ENCODE measurements at places on chromosomes 11 and 22. TPM values are rescaled to one million over a fixed set of nuclear protein-coding genes. Genes with fewer than 3 reads are reported as not detected.

The PGA4 gene
- not detected for total RNA-seq

The OR5D16 gene
- not detected for total RNA-seq

The SMCO4 gene
- total RNA-seq, result 15.6 TPM

The NECTIN1 gene
- 4.1 TPM for total RNA-seq

The ASCC2 gene
- 28.3 TPM for total RNA-seq

The IFITM2 gene
- total RNA-seq, result 54.5 TPM

The C22orf42 gene
- not detected for total RNA-seq

- H3K27ac ChIP-seq, result no peak overlapping the region
- no peaks in the 10 kb centered on the region for H3K36me3 ChIP-seq
- H3K4me3 ChIP-seq, result no peak overlapping the region
- H3K27me3 ChIP-seq, result no peaks in the 10 kb centered on the region
- H3K4me1 ChIP-seq, result no peaks in the 10 kb centered on the region
- no peak for DNase-seq
These were observed 52.6 kb upstream of the CRYBB3 start for GRCh38 chr22:25146906-25147641.

- DNase-seq, result no peak
- H3K36me3 ChIP-seq, result no peaks in the 10 kb centered on the region
- H3K27me3 ChIP-seq, result no peaks in the 10 kb centered on the region
- H3K27ac ChIP-seq, result no peak overlapping the region
These were observed 36.1 kb downstream of the FLRT1 start for GRCh38 chr11:64071849-64072248.

- peak within 1 kb of the TSS; percentile 74 for H3K4me3 ChIP-seq
- H3K36me3 ChIP-seq, result peaks cover 5% of the 10 kb centered on the region
- peak; percentile 95 for DNase-seq
These were observed at the start of gene MCAM for GRCh38 chr11:119316729-119317591. Gene MCAM (minus strand): TSS chr11:119317130. CDS start chr11:119317101, 29 bp downstream.

- no peak overlapping the region for H3K27ac ChIP-seq
- H3K4me3 ChIP-seq, result no peak overlapping the region
- H3K36me3 ChIP-seq, result peaks cover 60% of the 10 kb centered on the region
- peaks cover 22% of the 10 kb centered on the region for H3K4me1 ChIP-seq
- DNase-seq, result no peak
- H3K27me3 ChIP-seq, result no peaks in the 10 kb centered on the region
These were observed 28.0 kb downstream of the ARHGAP1 start for GRCh38 chr11:46672381-46672839.

DNA sequence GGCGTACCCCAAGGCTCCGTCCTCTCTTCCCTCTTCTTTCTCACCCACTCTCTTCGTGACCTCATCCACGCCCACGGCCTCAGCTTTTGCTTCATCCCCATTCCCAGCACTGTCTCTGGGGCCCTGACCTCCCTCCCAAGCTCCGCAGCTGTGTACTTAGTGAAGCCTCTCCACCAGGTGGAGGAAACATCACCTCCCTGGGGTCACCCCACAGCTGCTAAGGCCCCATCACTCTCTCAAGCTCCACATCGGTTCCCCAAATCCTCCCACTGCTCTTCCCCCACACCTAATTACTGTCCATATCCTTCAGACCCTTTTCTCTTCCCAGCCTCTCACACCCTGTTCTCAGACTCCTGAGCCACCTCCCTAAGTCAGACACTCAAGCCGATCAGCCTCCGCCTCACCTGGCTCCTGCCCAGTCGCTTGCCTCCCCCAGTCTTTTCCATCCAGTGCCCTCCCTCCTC is 7.9 kb upstream of the SYT7 start:
- peaks cover 22% of the 10 kb centered on the region for H3K27me3 ChIP-seq
- peaks cover 17% of the 10 kb centered on the region for H3K4me1 ChIP-seq
- no peaks in the 10 kb centered on the region for H3K36me3 ChIP-seq
- no peak overlapping the region for H3K27ac ChIP-seq

GRCh38 chr11:126485021-126485792 is 129.7 kb downstream of the ST3GAL4 start:
- no peak for DNase-seq
- H3K27ac ChIP-seq, result peak overlapping the region; percentile 47
- H3K4me3 ChIP-seq, result no peak overlapping the region
- H3K4me1 ChIP-seq, result peaks cover 18% of the 10 kb centered on the region

- no peaks in the 10 kb centered on the region for H3K27me3 ChIP-seq
- no peak overlapping the region for H3K27ac ChIP-seq
- peak; percentile 60 for DNase-seq
- H3K4me3 ChIP-seq, result no peak overlapping the region
- no peaks in the 10 kb centered on the region for H3K36me3 ChIP-seq
These were observed 705 bp downstream of the BBOX1 start for GRCh38 chr11:27041141-27041899.

DNA sequence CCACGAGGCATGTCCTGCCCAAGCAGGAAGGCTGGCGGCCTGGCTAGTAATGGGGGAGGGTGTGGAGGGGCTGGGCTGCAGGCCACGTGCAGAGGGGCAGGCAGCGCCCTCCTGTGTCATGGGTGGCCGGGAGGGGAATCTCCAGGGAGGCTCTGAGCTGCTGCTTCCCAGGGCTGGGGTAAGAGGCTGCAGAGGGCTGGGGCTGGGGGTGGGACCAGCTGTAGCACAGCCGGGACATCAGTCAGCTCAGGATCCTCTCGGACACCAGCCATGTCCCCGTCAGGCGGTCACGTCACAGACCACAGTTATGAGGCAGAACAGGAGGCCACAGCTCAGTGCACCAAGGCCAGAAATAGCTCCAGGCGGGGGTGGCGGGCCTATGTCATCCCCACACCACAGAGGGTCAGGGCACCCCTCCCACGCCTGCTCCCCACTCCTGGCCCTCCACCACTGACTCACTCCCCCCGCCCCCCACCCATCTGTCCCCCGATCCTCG is 21.1 kb downstream of the RTN4R start:
- no peaks in the 10 kb centered on the region for H3K36me3 ChIP-seq
- no peak overlapping the region for H3K27ac ChIP-seq
- H3K4me1 ChIP-seq, result peaks cover 14% of the 10 kb centered on the region

DNA sequence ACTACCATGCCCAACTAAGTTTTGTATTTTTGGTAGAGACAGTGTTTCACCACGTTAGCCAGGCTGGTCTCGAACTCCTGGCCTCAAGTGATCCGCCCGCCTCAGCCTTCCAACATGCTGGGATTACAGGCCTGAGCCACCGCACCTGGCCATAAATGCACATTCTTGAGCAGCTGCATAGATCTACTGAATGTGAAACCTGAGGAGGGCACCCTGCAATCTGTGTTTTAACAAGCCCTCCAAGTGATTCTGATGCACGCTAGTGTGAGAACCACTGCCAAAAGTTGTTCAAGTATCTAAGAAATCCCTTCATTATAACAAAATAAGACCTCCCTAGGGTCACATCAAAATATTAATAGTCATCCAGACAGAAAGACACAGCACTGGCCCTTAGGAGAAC is 89.3 kb downstream of the RDX start:
- H3K4me3 ChIP-seq, result no peak overlapping the region
- no peaks in the 10 kb centered on the region for H3K27me3 ChIP-seq
- H3K4me1 ChIP-seq, result no peaks in the 10 kb centered on the region
- no peak overlapping the region for H3K27ac ChIP-seq
- no peak for DNase-seq

- no peaks in the 10 kb centered on the region for H3K36me3 ChIP-seq
- H3K4me3 ChIP-seq, result no peak overlapping the region
- H3K27me3 ChIP-seq, result no peaks in the 10 kb centered on the region
- no peaks in the 10 kb centered on the region for H3K4me1 ChIP-seq
These were observed 9.2 kb upstream of the TMPRSS5 start for GRCh38 chr11:113715273-113715672.

GRCh38 chr11:30546334-30546733 is 39.8 kb downstream of the MPPED2 start:
- no peak overlapping the region for H3K27ac ChIP-seq
- H3K4me1 ChIP-seq, result no peaks in the 10 kb centered on the region
- H3K27me3 ChIP-seq, result no peaks in the 10 kb centered on the region
- no peaks in the 10 kb centered on the region for H3K36me3 ChIP-seq
- peak; percentile 18 for DNase-seq

DNA sequence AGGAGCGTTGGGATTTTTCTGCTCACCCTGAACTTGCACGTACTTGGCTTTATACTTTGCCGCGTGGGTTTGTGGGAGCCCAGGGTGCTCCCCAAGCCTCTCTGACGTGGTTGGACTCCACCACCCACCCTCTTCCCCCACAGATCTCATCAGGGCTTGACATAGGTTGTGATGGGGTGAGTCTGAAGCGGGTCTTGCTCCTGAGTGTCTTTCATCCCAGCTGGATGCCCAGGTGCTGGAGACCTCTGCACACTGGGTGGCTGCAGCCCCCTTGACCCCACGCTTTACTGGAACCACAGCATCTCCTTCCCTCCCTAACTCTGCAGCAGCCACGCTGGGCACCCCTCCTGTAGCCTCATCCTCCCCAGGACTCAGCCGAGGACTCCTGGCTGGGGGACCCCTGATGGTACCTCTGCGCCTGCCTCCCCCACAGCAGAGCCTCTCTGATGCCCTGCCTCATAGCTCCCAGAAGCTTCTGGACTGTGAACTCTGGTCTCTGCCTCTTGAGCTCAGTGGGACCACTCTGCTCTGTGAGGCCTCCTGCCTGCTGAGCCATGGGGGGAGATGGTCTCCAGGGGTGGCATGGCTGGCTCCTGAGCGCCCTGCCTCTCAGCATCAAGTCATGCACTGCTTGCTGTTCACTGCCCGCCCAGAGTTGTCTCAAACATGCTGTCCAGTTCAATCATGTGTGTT is 45.2 kb downstream of the MYEOV start:
- no peak overlapping the region for H3K27ac ChIP-seq
- H3K4me1 ChIP-seq, result peaks cover 8% of the 10 kb centered on the region
- no peak overlapping the region for H3K4me3 ChIP-seq
- DNase-seq, result no peak

DNA sequence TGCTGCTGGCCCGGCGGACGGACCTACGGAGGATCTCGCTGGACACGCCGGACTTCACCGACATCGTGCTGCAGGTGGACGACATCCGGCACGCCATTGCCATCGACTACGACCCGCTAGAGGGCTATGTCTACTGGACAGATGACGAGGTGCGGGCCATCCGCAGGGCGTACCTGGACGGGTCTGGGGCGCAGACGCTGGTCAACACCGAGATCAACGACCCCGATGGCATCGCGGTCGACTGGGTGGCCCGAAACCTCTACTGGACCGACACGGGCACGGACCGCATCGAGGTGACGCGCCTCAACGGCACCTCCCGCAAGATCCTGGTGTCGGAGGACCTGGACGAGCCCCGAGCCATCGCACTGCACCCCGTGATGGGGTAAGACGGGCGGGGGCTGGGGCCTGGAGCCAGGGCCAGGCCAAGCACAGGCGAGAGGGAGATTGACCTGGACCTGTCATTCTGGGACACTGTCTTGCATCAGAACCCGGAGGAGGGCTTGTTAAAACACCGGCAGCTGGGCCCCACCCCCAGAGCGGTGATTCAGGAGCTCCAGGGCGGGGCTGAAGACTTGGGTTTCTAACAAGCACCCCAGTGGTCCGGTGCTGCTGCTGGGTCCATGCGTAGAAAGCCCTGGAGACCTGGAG is 74.1 kb downstream of the LRP5 start:
- peak; percentile 17 for DNase-seq
- peaks cover 6% of the 10 kb centered on the region for H3K36me3 ChIP-seq
- H3K27ac ChIP-seq, result no peak overlapping the region
- H3K4me3 ChIP-seq, result no peak overlapping the region

- no peaks in the 10 kb centered on the region for H3K27me3 ChIP-seq
- no peak overlapping the region for H3K4me3 ChIP-seq
- no peak overlapping the region for H3K27ac ChIP-seq
- no peaks in the 10 kb centered on the region for H3K36me3 ChIP-seq
These were observed 41.6 kb upstream of the ISX start for GRCh38 chr22:35024364-35024692.

- no peak for DNase-seq
- peak overlapping the region; percentile 83 for H3K27ac ChIP-seq
- H3K36me3 ChIP-seq, result peaks cover 26% of the 10 kb centered on the region
These were observed 70.5 kb upstream of the BLID start for GRCh38 chr11:122186439-122187080.

- DNase-seq, result peak; percentile 69
- no peak overlapping the region for H3K4me3 ChIP-seq
- no peaks in the 10 kb centered on the region for H3K4me1 ChIP-seq
- H3K27me3 ChIP-seq, result peaks cover 3% of the 10 kb centered on the region
These were observed 22.3 kb downstream of the SHANK3 start for GRCh38 chr22:50694766-50695420.
